ENCODE measurements at places on chromosomes 12 and 14. TPM values are rescaled to one million over a fixed set of nuclear protein-coding genes. Genes with fewer than 3 reads are reported as not detected.

FOXG1 gene
- polyA plus RNA-seq, result not detected

TAS2R10 gene
- not detected for polyA plus RNA-seq

CIDEB gene
- polyA plus RNA-seq, result 3.2 TPM

BIN2 gene
- 0.72 TPM for polyA plus RNA-seq

DDX47 gene
- 13.7 TPM for polyA plus RNA-seq

TRPV4 gene
- 0.19 TPM for polyA plus RNA-seq

SYNE3 gene
- polyA plus RNA-seq, result 3.1 TPM

FGF23 gene
- polyA plus RNA-seq, result not detected

TAS2R30 gene
- polyA plus RNA-seq, result not detected

TAS2R20 gene
- polyA plus RNA-seq, result 0.18 TPM

TMCC3 gene
- 0.69 TPM for polyA plus RNA-seq

LRRC10 gene
- 30.1 TPM for polyA plus RNA-seq

POTEG gene
- polyA plus RNA-seq, result not detected

NPAS3 gene
- polyA plus RNA-seq, result 0.46 TPM

CNTN1 gene
- 0.04 TPM for polyA plus RNA-seq

IL23A gene
- 0.29 TPM for polyA plus RNA-seq

ZNF385A gene
- polyA plus RNA-seq, result 5.3 TPM

HHIPL1 gene
- polyA plus RNA-seq, result 0.86 TPM

RERGL gene
- 5.6 TPM for polyA plus RNA-seq

PMEL gene
- 0.23 TPM for polyA plus RNA-seq

NRXN3 gene
- 0.19 TPM for polyA plus RNA-seq

RHOF gene
- 23.8 TPM for polyA plus RNA-seq

AMHR2 gene
- 0.57 TPM for polyA plus RNA-seq

KRT79 gene
- not detected for polyA plus RNA-seq

PTGER2 gene
- polyA plus RNA-seq, result 0.60 TPM

DHRS2 gene
- polyA plus RNA-seq, result 0.04 TPM

CCDC175 gene
- not detected for polyA plus RNA-seq

PPM1A gene
- polyA plus RNA-seq, result 55.1 TPM

TMEM132D gene
- polyA plus RNA-seq, result not detected

ATXN7L3B gene
- polyA plus RNA-seq, result 7.0 TPM

GOLT1B gene
- 43.7 TPM for polyA plus RNA-seq

PLBD1 gene
- 6.0 TPM for polyA plus RNA-seq
